H54 (cell line): ENCODE measurements at places on chromosomes 2 and 18.

DNA sequence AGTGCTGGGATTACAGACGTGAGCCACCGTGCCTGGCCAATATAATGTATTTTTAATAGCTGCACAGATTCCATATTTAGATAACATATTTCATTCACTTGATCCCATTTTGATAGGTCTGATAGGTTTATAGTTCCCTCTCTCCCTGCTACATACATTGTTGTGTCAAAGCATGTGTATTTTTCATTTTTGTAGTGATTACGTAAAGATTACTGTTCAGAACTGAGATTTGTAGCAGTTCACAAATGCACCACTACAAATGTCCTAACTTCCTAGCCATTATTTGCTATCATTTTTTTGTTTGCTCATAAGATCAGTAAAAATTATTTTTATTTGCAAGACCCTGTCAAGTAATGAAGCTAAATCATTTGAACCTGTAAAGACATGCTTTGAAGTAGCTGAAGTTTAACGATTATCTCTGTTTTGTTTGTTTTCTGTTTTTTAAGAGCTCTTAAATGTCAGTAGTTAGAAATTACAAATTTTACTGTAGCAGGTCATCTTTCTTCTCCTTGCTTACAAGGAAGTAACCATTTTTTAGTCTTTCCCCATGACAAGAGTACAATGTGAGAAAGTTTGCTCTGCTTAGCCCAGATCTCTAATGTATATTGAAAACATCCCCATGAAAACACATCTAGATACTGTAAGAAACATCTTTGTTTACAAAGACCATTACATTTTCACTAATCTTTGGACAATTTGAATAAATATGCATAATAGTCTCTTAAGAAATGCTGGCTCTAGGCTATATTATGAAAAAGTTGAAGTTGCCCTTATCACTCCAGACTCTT, 54.1 kb downstream of the EML4 start:
- no peak for DNase-seq

- no peak for DNase-seq
Observed at GRCh38 chr2:173432049-173432754, 77.5 kb downstream of the CDCA7 start.

- no peak for DNase-seq
Observed at GRCh38 chr2:72143441-72144273, 4.0 kb downstream of the CYP26B1 start.

DNA sequence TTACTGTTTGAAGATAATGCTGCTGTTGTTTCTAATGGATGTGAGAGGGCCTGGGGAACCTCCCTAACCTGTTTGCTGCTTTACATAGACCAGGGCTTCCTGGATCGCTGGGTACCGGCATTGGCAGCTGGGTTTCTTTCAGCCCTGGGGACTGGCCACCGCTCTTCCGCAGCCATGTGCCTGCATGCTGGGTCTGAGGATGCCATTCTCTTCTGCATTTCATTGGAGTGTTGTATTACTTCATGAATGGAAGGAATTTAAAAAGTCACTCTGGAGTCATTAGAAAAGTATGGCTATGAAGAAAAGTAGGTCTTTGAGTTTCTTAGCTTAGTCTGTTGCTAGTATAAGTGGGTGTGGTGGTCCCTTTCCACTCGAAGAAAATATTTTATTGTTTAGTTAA, 107.3 kb upstream of the MGAT5 start:
- no peak for DNase-seq

- no peak for DNase-seq
Observed at GRCh38 chr2:62177392-62178049, 18.4 kb upstream of the B3GNT2 start.

- DNase-seq: no peak
Observed at GRCh38 chr2:12567411-12567810, 149.3 kb upstream of the TRIB2 start.

GRCh38 chr18:4060427-4061281, 394.5 kb downstream of the DLGAP1 start:
- no peak for DNase-seq

- no peak for DNase-seq
Observed at GRCh38 chr2:195395362-195395761, 261.7 kb upstream of the SLC39A10 start.
